ENCODE measurements at places on chromosomes 11 and 22.

DNA sequence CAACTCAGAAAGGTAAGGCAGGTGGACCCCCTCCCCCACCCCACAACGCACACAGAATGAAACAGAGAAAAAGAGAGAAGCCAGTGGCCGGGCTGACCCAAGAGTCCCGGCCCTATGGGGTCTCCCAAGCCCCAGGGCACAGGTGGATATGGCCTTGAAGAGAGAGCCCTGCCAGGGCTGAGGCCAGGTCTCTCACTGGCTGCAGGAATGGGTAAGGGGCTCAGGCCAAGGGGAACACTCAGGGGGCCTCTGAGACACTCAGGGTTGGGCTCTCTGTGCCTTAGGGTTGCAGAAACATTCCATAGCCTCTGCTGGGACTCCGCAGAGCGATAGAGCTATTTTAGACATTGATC lies 98.0 kb downstream of the PDE2A start:
- no peak for DNase-seq

DNA sequence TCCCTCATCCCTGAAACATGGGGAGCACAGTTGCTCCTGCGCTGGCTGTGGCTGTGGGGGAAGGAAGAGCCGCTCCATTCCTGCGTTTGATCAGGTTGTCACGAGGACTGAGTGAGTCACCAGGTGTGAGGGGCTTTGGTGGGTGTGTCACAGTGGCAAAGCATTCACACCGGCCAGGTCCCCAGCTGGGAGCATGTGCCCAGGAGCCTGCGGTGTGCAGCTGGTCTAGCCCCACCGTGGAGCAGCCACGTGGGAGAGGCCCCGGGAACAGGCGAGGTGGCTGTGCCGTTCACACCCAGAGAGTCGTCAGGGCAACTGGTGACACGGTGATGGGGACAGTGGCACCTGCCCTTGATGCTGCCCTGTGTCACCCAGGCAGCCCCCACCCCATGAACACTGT lies 47.6 kb upstream of the PPARA start:
- DNase-seq, result no peak

GRCh38 chr11:101508370-101508769 lies 75.4 kb downstream of the TRPC6 start:
- DNase-seq, result no peak

- DNase-seq, result no peak
Observed at GRCh38 chr11:111938687-111939160, 1.6 kb downstream of the DIXDC1 start.

- no peak for DNase-seq
Observed at GRCh38 chr11:78818201-78818600, 243.5 kb upstream of the NARS2 start.

DNA sequence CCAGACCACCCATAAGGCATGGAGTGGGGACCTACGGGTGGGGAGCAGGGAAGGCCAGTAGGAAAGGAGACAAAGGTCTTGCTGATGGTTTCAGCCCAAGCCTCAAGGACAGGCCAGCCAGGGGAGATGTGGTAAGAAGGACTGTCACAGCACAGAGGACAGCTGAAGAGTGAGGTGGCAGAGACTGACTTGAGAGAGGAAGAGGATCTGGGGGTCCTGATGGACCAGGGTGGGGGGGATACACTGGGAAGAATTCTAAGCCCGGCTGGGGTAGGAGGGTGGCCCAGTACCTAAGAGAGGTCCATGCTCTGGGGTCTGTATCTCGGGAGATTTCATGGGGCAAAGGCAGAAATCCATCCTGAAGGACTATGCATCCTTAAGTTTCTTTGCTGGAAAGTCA lies 66.1 kb upstream of the THY1 start:
- DNase-seq, result no peak

DNA sequence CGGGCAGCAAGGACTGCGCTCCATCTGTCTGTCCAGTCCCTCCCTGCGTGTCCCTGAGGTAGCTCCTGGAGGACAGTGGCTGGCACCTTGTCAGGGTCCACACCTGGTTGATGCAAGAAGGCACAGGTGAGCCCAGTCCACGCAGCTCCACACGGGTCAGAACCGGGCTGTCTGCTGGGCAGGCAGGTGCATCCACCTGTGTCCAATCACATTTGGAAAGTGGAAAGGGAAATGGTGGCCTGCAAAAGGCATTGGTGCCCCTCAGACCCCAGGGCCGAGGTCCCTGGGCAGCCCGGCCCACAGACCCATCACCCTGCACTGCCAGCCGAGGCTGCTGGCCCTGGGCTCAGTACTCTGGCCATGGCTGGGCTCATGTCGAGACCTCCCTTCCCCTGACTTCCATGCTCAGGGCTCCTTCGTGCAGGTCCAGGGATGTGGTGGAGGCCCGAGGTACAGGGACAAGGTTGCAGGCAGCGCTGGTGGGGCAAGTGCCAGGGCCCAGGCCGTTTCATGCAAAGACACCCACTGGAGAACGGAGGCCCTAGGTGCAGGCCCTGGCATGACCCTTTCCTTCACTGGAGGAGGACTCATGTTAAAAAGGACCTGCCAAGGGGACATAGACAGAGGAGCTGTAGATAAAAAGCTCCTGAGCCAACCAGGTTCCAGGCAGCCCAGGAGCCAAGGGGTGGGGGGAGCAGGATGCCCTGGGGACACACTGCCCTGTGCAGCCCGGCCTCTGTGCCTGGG lies 38.9 kb upstream of the TH start:
- DNase-seq, result no peak

- peak; percentile 49 for DNase-seq
Observed at GRCh38 chr22:27372969-27373670, 428.4 kb downstream of the MN1 start.

- DNase-seq, result no peak
Observed at GRCh38 chr11:103805688-103806009, 230.8 kb upstream of the DDI1 start.

DNA sequence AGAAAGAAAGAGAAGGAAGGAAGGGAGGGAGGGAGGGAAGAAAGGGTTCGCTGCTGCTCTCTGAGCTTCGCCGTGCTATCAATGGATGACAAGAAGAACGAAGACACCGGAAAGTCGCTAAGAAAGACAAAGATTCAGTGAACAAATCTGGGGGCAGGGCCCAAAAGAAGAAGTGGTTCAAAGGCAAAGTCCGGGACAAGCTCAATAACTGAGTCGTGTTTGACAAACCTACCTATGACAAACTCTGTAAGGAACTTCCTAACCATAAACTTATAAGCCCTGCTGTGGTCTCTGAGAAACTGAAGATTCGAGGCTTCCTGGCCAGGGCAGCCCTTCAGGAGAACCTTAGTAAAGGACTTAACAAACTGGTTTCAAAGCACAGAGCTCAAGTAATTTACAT lies 2.9 kb upstream of the TTLL1 start:
- no peak for DNase-seq

DNA sequence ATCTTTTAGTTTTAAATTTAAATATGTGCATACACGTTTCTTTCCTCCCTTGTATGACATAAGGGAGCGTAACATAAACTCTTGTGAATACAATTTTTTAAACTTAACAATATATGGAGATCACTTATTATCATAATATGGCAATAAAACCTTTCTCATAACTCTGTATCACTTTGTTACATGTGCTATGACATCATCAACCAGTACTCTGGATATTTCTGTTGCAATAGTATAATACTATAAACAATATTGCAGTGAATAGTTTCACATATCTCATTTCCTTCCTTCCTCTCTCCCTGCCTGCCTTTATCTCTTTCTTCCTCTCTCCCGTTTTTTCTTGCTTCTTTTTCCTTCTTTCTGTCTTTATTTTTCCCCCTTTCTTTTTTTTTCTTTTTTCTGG lies 1278.0 kb upstream of the CNTN5 start:
- no peak for DNase-seq

DNA sequence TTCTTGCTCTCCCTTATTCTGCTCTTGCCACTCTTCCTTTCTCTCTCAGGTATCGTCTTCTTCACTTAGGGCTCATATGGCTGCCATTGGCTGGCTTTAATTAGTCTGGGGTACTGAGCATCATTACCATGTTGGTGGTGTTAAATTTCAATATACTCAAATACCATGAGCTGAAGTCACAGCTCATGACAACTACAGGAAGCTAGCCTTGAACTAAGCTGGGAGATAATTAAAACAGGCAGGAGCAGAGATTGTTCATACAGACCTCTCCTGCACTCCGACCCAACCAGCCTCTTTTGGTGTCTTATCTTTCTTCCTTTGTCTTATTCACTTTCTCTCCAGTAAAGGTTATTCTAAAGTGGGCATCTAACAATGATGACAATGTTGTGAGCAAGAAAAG lies 130.9 kb upstream of the BLID start:
- DNase-seq, result no peak

- DNase-seq, result no peak
Observed at GRCh38 chr11:20075627-20076026, 84.6 kb downstream of the DBX1 start.

GRCh38 chr11:45252134-45252856 lies 33.8 kb downstream of the SYT13 start:
- no peak for DNase-seq

GRCh38 chr11:119181677-119182412 lies 3.4 kb upstream of the NHERF4 start:
- DNase-seq, result peak; percentile 64

Measured in NCI-H1105 (cell line).